ENCODE measurements at places on chromosomes 3 and 15. TPM values are rescaled to one million over a fixed set of nuclear protein-coding genes. Genes with fewer than 3 reads are reported as not detected.

GRCh38 chr3:155741603-155742002 lies 3.3 kb downstream of the PLCH1 start:
- DNase-seq = no peak
- peaks cover 77% of the 10 kb centered on the region for H3K27me3 ChIP-seq
- H3K4me1 ChIP-seq = peaks cover 19% of the 10 kb centered on the region
- H3K27ac ChIP-seq = no peak overlapping the region
- H3K4me3 ChIP-seq = no peak overlapping the region

GRCh38 chr15:68586274-68586961 lies 7.6 kb downstream of the CORO2B start:
- no peak overlapping the region for H3K27ac ChIP-seq
- no peaks in the 10 kb centered on the region for H3K36me3 ChIP-seq
- H3K27me3 ChIP-seq = no peaks in the 10 kb centered on the region
- DNase-seq = no peak

DNA sequence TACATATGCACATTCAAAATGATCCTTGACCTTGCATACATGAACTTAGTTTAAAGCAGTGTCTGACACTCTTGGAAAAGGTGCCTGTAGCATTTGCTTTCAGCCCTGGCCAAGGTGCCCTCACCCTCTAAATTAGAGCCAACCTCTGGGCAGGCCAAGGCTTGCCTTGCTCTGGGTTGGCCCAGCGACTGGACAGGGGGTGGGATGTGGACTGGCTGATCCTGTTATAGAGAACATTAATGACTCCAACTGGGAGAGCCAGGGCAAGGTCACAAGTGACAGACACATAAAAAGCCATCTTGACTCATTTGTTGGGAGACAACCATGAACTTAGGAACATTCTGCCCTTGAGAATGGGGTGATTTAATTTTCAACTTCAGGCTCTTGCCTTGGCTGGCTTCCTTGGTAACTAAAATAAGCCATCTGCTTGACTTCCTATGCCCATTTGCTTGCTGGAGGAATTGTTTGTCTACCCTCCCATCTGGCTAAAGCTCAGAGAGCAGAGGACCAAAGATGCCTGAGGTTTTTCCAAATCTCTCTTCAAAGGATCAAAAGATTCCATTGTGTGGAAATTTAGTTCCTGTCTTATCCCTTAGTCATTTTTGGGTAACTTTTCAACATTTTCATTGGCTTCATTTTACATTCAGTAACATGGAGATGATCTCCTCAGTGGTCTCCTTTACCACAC lies 403.7 kb downstream of the SOX2 start:
- H3K27ac ChIP-seq = no peak overlapping the region
- H3K36me3 ChIP-seq = no peaks in the 10 kb centered on the region
- no peaks in the 10 kb centered on the region for H3K27me3 ChIP-seq
- no peak overlapping the region for H3K4me3 ChIP-seq
- no peak for DNase-seq
- H3K4me1 ChIP-seq = no peaks in the 10 kb centered on the region

Gene DNAJC17
- polyA plus RNA-seq = 17.5 TPM

Gene WDR49
- polyA plus RNA-seq = not detected

Data from naive thymus-derived CD8-positive, alpha-beta T cell (primary cell).